Nucleus accumbens (tissue), 56 donors: ENCODE measurements at places on chromosomes 5 and 9.

DNA sequence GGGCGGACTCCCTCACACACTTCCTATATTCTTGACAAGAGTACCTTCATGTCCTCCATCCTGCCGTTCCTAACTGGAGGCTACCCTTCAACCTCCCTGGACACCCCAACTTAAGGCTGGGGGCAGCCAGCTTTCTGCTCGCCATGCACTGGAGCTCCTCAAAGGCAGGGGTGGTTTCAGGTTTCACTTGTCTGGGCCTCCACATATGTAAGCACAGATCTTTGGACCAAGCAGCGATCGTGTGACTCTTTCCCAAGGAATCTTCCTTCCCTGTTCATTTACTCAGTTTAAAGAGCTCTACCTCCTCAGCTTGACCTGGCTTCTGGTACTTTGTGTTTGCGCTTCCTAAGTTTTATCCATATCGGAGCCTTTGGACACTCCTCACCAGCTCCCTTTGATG, 34.2 kb upstream of the TRPC7 start:
- DNase-seq, result no peak

DNA sequence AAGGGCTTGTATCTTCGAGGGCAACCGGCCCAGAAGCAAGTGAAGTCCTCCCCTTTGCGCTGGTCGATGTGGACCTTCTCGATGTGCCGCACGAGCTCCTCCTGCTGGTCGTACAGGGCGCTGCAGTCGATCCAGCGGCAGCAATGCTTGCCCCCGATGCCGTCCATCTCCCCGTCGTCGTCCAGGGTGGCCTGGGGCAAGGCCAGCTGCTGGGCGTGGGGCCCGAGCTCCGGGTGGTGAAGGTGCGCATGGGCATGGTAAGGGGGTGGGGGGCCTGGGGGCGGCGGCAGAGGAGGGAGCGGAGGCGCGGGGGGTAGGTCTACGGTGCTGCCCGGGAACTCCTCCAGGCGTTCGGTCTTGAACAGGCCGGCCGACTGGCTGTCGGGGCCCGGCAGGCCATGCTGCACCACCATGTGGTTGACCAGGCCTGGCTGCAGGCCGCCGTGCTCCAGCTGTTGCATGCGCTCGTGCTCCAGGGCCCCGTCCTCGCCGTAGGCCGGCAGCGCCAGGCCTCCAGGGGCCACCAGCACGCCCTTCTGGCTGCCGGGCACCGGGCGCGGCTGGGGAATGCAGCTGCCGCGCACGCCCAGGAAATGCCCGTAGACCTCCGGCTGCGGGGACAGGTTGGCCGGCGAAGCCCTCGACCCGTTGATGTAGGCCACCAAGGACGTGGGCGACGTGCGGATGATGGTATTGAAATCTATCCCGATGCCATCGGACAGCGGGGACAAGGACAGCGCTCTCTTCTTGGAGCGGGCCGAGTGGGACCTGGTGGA, 181.8 kb downstream of the GLIS3 start:
- DNase-seq, result no peak

DNA sequence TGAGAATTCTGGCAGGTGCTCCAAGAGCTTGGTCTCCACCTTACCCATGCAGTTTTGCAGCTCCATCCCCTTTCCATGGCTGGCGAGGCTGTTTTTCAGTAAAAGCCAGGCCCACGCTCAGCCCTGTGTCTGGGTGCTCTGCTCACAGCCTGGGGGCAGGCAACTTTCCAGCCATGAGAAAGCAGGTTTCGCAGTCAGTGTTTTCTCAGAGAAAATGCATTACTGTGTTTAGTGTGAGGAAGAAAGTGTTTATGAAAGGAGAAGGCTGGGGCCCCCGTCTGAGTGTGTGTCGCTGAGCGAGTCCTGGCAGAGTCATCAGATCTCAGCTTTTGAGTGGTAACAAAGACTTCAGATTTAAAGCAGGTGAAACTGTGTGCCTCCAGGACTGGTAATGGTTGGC, 248.1 kb downstream of the IRX1 start:
- DNase-seq, result no peak

- no peak for DNase-seq
Observed at GRCh38 chr9:87556821-87557220, 59.2 kb downstream of the DAPK1 start.

- no peak for DNase-seq
Observed at GRCh38 chr5:8633696-8634095, 764.7 kb downstream of the MTRR start.

GRCh38 chr9:133540698-133541025, 6.2 kb downstream of the ADAMTSL2 start:
- DNase-seq, result no peak

GRCh38 chr9:127308652-127309434, 44.3 kb downstream of the GARNL3 start:
- DNase-seq, result no peak

GRCh38 chr9:87256973-87257372, 240.7 kb upstream of the DAPK1 start:
- no peak for DNase-seq
